NCI-H1694 treated with DMSO at 0.1 percent for 48 hours (cell line): ENCODE measurements at places on chromosomes 2 and 18.

DNA sequence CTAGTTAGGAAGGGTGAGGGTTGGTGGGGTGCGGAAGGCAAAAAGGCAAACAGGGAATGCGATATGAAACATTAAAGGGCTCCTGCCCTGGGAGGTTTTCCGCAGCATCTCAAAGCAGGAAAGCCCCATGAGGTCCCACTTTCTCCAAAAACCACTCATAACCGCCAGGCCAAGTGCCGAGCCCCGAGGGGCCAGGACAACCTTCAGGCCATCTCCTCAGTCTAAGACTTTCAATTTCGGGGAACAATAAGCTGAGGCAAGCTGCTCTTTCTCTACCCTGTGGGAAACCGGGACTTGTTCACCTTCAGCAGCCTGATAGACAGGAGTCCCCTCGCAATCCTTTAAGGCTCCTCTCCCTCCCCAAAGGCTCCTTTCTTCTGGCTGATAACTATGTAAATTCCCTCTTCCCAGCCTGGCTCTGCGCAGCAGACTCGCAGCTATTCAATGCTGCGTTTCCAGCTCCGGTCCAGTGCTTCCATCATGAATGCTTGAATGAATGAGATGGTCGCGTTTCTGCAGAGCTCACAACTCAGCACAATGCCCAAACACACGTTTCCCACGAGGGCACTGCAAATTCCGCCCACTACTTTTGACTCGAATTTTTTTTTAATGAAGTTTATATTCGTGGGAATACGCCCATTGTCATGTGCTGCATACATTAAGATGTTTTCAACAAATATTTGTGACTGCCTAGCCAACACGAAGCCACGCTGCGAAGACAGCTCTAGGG, 1.4 kb downstream of the LAMA1 start:
- DNase-seq, result no peak

DNA sequence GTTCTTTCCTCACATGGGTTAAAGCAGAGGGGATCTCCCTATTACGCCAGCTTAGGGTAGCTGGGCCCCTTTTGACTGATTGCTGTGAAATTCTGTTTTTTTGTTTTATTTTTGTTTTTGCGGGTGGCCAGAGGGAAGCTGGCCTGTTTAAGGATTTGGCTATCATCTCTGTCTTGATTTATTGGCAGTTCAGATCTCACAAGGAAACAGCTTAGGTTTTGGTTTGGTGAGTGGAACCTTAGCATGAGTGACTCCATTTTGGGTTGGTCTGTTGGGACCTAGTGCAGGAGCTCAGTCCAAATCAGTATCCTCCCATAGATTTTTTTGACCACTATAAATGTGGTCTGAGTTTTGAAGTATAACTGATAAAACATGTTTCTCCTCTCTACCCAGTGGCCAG, 25.6 kb upstream of the NTSR2 start:
- DNase-seq, result no peak

GRCh38 chr18:10588975-10589374, 63.1 kb downstream of the NAPG start:
- no peak for DNase-seq

DNA sequence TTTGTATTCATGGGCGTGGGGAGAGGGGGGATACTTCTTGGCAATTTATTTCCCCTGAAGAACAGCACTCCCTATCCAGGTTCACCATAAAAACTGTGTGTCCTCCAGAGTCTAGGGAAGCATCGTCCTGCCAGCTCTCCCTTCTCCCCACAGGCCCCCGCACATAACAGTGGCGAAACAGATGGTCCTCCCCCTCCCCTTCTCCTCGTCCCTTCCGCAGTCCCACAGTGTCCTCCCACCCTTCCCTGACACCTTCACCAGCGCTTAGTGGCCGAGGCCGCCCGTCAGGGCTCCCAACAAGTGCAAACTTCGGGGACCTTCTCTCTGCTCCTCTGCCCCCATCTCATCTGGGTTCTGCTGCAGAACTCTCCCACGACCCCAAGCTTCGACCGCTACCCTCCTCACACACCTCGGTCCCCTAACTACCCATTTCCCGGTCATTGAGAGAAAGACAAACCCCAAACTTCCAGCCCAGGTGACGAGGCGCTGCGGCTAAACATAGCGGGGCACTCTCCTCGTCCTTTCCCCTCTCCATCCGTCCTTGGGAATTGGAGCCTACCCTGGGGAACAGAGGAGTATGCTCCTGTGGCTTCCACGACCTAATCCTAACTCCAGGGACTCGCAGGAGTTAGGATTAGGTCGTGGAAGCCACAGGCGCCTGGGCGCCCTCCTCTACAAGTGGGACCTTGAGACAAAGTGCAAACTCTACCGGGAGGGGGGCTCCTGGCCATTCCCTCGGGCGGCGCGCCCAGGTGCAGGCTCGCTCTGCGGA, 971 bp downstream of the ZNF385B start:
- no peak for DNase-seq

DNA sequence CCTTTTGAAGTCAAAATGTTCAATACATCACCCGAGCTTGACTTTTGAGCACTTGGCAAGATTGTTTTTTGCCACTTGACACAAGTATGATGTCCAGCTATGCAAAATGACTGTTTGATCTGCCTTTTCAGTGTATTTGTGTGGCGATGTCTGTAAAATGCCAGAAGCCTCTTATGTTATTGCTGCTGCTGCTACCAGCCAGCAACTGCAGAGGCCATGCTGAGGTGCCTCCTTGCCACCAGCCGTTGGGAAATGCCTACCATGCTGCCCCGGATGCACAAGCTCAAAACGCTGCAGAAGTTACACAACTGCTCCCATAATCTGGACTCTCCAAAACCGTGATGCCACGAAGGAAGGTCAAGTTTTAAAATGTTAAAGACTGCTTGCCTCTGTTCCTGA, 80.3 kb downstream of the RTN4 start:
- no peak for DNase-seq

DNA sequence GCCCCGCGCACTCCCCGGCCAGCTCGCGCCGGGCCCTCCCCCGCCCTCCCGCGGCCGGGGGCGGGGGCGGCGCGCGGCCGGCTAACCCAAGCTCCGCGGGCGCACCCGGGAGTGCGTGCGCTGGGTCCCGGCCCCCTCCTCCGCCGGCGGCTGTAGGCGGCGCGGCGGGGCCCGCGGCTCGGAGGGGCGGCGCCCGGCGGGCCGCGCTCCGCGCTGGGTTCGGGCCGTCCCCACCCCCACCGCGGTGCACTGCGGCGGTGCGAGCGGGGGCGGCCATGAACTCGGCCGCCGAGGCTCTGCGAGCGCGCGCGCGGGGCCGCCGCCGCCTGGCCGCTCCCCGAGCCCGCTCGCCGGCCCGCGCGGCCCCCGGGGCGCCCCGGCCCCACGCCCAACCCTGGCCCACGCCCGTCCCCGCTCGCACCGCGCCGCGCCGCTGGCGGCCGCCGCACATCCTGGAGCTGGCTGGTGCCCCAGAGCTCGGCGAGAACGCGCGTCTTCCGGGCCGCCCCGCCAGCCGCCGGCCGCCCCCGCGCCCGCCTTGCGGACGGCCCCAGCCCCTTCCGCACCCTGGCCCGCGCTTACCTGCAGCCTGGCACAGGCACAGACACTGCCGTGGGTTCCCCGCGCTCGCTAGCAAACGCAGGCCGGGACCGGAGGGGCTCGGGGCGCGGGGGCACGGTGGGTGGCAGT, at the start of gene ZBTB14:
Gene ZBTB14 (minus strand): TSS at position 496 of the 690 bp plus-strand sequence. CDS start 2,480 bp downstream, outside the sequence.
- peak; percentile 35 for DNase-seq

GRCh38 chr18:44851856-44852621, 171.4 kb downstream of the SETBP1 start:
- DNase-seq, result no peak

DNA sequence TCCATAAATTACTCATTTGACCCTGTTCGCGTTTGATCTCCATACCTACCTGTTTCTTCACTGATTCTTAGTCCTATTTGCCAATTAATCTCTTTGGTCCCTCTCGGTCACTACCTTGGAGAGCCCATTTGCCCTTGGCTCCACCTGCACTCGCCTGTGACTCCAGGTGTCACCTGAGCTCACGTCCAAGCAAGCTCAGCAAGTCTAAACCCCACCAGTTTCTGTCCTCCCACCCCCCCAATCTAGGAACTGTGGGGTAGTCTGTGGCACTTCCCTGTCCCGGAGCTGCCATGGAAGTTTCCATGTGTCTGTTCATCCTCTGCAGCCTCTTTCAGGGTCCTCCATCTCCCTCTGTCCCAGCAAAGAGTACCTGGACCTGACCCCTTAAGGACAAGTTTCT, 68.1 kb upstream of the BCL2L11 start:
- DNase-seq, result no peak

DNA sequence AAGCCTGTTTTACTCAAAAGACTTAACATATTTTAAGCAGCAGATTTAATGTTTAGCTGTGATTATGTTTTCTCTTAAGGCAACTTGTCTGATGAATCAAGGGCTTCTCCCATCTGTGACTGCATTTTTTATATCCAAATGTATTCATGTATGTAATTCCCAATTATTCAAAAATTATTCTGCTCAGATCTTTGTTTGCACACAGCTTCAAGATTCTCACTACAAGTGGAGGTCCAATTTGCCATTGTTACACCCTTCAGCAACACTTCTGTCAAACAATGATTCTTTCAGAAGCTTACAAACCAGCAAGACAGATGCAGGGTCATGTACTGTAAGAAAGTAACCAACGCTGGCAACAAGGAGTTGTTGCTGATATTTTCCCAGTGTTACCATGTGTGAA, 5.9 kb upstream of the LRPPRC start:
- no peak for DNase-seq

- DNase-seq, result no peak
Measured at GRCh38 chr2:42809819-42810120, 17.4 kb upstream of the HAAO start.

DNA sequence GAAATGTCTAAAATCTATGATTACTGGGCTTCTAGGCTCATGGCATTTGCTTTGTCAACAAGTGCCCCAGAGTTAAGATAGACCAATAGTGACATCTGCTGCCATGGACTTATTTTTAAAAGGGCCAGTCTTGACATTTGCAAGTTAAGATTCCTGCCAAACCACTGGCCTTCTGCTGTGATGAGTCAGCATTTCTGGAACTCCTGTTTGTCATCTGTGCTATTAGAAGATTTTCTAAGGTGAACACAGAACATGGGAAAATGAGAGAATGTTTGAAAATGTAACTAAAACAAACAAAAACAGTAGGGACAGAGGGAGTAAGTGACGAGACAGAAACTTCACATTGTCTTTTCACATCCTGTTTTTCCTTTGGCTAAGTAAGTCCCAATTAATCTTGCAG, 93.7 kb upstream of the WDR75 start:
- DNase-seq, result no peak

DNA sequence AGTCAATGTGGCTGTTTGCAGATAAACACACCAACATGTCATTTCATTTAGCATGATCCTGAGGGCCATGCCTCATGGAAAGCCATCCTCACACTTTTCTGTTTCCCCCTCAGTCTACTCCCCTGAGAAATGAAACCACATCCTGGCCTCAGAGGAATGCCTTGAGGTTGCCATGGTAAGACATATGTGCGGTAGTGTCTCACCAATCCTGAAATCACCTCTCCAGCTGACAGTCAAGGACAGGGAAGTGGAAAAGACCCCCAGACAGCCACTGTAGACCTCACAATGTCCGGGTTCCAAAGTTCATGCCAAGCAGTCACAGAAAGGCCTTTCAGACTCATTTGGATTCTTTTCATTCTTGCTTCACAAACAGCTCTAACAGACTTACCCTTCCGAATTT, 175.2 kb upstream of the PKDCC start:
- DNase-seq, result no peak

DNA sequence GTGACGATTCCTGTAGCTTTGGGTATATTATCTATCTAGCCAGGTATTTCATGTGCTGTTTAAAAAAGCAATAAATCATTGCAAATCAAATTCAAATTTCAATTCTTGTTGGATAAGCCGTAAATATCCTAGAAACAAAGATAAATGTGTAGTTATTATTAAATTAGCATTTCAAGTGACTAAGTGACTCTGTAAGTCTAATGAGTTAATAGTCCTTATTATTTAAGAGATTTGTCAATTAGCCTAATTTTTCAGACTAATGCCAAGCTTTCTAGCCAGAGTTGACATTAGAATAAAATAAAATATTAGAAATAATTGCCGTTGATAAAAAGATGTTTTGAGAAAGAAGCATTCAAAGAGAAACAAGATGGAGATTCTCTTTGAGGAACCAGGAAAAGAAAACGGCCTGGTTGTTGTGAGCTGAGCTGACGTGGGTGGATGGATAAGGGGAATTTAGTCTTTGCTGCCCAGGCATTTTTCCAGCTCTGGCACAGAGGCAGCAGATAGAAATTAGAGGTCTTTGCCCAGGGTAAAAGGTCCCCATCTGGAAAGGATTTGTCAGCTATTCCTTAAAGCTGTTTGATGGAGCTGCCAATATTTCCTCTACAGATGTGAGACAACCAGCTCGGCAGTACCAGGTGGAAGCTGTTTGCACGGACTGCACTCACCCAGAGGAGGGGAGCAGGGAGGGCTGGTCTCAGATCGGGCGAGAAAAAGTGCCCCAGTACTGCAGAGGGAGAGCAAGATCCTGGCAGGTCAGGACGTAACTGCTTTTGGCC, 117.3 kb upstream of the SEC11C start:
- DNase-seq, result peak; percentile 20

DNA sequence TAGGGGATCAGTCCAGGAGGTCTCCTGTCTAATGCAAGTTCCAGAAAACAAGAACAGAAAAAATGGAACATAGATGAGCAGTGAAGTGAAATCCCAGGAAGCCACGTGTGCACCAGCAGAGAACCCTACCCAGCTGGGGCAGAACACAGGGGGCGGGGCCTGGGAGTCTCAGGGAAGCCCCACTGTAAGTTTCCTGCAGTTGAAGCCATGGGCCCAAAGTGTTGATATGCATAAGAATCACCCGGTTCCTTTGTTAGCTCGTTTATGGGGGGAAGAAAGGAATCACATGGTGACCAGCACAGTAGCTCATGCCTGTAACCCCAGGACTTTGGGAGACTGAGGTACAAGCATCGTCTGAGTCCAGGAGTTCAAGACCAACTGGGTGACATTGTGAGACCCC, 131.3 kb downstream of the INO80D start:
- no peak for DNase-seq
